ENCODE measurements at places on chromosomes 12 and 14.

GRCh38 chr14:31858868-31859267, 218.2 kb upstream of the ARHGAP5 start:
- no peak for DNase-seq

DNA sequence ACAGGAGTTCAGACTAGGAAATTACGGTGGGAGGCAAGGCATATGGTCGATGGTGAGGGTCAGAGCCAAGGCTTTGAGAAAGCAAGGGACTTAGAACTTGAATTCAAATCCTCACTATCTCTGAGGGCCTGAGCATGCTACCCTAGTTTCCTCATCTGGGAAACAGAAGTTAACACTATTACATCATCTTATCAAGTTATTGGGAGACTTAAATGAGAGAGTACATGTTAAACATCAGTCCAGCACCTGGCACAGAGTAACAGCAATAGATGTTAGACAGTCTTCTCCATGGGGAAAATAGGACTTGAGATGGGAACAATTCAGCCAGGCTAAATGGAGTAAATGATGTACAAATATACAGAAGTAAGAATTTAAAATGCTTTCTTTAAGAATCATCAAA, 38.5 kb downstream of the SLC38A1 start:
- no peak for DNase-seq

GRCh38 chr12:94916663-94917062, 86.8 kb downstream of the NDUFA12 start:
- DNase-seq = no peak

GRCh38 chr12:112801055-112801454, 9.5 kb downstream of the RPH3A start:
- no peak for DNase-seq

DNA sequence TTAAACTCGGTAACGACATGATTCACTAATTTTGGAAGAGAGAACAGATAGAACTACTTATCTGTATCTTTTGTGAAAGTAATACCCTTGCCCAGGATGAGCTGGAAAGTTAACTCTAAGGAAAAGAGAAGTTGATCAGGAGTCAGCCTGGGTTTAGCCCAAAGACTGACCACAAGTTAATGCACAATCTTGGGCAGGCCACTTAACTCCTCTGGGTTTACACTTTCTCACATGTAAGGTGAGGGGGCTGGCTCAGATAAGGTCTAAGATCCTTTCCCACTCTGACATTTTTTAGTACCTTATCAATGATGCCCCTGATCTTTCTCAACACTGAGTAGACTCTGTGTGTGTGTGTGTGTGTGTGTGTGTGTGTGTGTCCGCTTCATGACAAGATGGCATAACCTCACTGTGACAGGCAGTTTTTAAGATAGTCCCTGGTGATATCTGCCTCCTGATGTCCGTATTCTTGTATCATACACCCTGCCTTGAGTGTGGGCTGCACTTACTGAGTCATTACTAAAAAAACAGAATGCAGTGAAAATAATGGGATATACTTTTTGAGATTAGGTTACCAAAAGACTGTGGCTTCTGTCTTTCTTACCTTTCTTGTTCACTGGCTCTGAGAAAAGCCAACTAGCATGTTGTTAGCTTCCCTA, 56.2 kb upstream of the CCDC198 start:
- no peak for DNase-seq

DNA sequence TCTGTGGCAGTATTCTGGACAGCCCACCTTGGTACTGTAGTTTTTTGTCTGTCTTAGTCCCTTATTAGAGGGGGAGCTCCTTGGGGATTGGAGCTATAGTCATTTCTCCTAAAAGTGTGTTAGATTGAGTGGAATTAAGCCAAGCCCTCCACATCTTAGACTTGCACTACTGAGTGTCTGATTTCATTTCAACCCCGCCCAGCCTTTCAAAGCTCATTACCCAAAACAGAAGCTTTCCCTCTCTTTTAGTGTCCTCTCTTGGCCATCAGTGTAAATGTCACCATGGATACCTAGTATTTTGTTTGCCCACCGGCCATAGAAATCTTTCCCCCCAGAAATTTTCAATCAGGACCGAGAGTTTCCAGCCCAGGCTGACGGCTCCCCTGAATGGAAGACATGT, 74.5 kb downstream of the LRRC74A start:
- no peak for DNase-seq

DNA sequence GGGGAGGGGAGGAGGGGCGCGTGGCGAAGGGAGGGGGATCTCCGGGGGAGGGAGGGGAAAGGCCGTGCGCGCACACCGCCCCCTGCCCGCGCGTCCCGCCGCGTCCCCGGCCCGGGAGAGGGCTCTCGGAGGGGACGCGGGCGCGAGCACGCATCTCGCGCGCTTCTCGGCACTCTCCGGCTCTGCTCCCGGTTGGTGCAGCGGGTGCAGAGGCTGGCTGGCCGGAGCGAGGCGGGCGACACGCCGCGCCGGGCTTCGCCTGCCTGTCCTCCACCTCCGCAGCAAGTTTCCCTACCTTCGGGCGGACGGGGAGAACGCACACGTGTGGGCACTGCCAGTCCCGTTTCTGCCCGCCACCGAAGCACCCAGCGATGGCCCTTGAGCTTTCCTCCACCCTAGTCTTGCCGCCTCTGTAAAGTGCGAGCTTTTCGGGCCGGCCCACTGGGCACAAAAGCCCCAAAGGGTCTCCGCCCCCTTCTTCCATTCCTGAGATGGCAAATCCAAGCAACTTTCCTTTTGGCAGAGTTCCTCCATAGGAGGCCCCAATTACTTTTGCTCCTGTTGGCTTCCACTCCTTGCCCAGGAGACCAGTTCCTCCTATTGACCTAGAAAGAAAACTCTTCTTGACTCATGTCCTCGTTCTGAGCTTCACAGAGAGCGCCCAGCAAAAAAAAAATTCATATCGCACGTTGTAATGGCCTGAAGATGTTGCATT, 363 bp upstream of the CSAD start:
- DNase-seq = peak; percentile 61

- DNase-seq = no peak
Observed at GRCh38 chr12:91805031-91805430, 340.6 kb downstream of the BTG1 start.

- no peak for DNase-seq
Observed at GRCh38 chr12:46677749-46678148, 148.0 kb downstream of the SLC38A4 start.

GRCh38 chr12:3416159-3416558, 74.8 kb upstream of the PRMT8 start:
- no peak for DNase-seq

GRCh38 chr14:66509874-66510273, 1.9 kb downstream of the GPHN start:
- no peak for DNase-seq

DNA sequence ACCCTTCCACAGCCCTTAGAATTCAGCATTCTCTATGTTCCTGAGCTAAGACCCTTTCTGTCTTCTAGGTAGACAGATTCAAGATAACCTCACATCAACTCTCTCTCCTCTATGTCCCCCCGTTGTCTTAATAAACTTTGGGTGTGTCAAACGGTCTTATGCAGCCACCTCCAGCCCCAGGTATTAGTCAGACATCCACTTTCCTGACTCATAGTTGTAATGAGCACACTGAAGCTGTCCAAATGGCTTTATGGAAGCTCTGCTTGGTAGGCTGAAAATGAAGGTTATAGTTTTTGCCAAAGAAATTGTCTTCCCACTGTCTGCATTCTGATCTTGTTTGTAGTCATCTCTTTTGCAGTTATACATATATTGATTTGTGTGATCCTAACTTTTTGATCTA, 482.0 kb downstream of the RMST start:
- no peak for DNase-seq
